ENCODE measurements at places on chromosomes 5 and 9.

DNA sequence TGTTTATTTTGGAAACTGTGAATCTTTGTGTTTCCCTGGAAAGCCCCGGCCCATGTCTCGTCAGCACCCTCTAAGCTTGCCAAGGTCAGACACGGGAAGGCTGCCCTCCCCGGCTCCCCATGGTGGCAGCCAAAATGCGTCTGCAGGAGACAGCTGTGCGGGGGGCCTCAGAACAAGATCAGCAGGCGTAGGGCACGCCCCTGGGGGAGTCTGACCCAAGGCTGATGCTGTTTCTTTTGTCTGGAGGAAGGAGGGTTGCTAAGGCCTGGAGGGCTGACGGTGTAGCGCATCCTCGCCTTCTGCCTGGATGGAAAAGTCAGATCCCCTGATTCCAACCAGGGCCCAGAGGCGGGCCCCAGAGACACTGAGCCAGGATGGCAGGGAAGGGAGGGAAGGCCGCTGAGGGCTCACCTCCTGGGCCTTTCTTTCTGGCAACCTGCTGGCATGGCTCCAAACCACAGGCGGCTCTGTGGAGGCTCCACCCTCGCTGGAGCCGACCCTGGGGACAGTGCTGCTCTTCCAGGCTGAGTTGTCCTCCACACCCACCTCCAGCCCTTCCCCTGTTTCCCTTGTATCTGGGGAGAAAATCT is 57.2 kb downstream of the OLFM1 start:
- no peak for DNase-seq

- no peak for DNase-seq
Measured at GRCh38 chr5:106964132-106964531, 706.6 kb downstream of the EFNA5 start.

DNA sequence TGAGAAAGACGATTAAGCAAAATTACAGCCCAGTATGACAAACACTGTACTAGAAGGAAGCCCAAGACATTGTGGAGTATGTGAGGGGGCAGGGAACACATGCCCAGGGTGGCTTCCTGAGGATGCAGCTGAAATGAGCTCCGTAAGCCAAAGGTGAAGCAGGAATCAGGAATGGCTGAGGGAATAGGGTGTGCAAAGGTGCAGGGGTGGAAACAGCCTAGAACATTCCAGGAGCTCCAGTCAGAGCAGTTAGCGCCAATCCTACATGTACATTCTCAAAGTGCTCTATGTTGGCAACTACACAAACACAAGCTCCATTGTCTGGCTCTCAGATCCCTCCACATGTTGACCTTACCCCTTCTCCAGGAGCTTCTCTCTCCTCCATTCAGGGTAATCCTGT is 257.9 kb downstream of the MAN2A1 start:
- no peak for DNase-seq

GRCh38 chr5:149175346-149176105 is 34.2 kb downstream of the ABLIM3 start:
- DNase-seq, result no peak

GRCh38 chr9:69572611-69573010 is 99.6 kb downstream of the APBA1 start:
- DNase-seq, result no peak

- DNase-seq, result no peak
Measured at GRCh38 chr9:136533775-136534157, 12.1 kb downstream of the NOTCH1 start.

DNA sequence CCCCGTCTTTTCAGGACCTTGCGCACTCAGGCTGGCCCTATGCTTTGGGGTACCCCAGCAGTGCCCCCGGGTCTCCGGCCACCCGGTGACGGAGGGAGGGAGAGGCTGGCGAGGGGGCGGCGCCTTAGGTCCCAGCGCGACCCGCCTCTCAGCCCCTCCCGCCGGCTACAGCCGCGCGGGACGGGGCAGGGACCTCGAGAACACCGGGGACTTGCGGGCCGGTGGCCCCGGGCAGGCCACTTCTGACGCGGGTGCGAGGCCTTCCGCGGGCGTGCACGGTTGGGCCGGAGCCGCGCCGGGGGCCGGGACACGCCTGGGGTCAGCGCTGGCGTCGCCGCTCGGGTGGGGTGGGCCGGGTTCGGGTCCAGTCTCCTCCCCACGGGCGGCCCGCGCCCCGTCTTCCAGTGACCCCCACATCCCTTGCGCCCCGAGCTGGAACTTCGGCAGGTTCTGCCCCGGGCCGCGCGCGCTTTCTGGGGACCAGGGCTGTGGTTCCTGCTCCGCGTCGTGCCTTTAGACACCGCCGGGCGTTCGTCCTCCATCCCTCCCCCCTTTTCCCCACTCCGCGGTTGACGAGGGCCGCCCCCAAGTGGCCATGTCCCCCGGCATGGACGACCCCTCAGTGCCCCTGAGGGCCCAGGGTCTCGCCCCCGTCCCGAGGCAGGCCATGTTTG is 3.8 kb upstream of the SQSTM1 start:
- no peak for DNase-seq

- DNase-seq, result no peak
Measured at GRCh38 chr5:98813755-98814154, 40.3 kb downstream of the RGMB start.

- no peak for DNase-seq
Measured at GRCh38 chr9:16612627-16613026, 257.8 kb downstream of the BNC2 start.

DNA sequence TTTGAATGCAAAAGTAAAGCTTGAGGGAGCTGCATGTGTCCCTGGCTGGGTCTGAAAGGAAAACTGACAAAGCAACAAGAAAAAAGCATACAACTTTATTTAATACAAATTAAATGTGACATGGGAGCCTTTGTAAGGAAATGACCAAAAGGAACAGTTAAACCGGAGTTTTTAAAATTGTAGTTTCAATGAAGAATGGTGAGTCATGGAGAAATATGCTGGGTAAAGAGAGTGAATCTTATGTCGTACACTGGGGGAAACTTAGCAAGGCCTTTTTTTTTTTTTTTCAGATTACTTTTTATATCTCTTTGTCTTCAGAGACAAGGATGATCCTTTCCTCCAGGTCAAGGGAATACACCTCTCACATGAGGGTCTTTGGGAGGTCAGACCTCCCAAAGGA is 50.1 kb upstream of the FBXL17 start:
- no peak for DNase-seq

DNA sequence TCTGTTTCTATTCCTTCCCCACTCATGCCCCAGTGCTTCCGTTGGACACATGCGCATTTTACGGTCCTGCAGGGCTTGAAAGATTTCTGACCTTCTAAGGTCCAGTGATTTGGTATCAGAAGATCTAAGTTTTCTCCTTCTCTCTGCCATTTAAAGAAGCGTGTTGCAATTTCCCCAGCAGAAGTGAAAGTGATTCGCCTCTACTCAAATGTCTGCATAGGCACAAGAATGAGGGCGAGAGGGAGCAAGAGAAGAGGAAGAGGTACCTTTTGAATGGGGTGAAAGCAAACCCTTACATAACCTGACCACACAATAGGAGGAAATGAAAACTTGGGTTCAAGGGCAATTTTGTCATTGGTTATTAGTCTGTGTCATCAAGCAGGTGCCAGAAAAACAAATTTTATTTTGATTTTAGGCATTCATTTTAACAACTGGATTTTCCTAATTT is 31.7 kb upstream of the NR3C1 start:
- DNase-seq, result peak; percentile 58

GRCh38 chr9:80509358-80509757 is 937.6 kb downstream of the TLE4 start:
- no peak for DNase-seq

- DNase-seq, result peak; percentile 59
Measured at GRCh38 chr9:33510262-33511183, 13.5 kb upstream of the ANKRD18B start.

DNA sequence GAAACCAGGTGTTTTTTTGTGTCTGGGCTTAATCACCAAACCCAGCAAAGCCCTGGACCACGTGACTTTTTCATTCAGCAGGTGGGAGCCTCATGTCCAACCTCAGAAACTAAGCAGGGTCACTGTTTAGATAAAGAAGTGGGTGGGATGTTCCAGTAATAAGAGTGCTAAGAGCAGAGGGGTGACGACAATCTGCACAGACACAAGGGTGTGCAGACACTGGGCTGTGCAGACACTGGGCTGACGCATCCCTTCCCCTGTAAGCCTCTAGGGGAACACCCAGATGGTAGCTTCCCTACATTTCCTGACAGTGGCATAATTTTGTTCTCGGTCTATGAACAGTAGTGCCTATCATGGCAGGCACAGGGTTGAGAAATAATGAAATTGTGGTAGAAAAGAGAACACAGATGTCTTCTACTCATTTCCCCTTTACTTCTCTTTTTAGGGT is 85.1 kb downstream of the SAXO1 start:
- no peak for DNase-seq

DNA sequence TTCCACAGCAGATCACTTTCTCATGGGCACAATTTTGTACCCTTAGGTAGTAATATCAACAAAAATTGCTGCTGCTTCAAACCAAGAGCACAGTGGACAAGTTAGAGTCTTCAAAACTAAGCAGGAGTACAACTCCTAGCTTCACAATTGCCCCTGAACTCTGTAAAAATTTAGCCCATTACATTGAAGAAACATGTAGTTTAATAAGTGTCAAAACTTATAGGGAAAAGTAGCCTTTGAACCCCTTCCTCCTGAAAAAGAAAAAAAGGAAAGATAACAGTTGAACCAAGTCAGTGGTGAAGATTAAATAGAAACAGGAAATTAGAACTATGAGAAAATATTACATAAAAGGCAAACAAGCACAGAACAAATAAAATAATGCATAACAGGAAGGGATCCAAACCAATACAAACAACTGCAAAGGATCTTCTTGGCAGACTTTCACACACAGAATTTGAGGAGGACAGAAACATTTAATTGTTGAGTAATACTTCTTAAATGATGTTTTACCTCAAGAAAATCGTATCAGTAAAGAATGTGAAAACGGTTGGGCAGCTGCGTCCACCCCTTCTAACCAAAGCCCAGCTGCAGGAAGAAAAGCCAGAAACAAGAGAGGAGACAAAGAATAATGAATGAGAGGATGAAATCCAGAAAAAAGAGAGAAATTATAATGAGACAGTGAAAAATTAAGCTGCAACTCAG is 636.0 kb downstream of the NR2F1-AS1 start:
- peak; percentile 14 for DNase-seq

GRCh38 chr5:31768784-31769183 is 129.9 kb downstream of the PDZD2 start:
- no peak for DNase-seq

DNA sequence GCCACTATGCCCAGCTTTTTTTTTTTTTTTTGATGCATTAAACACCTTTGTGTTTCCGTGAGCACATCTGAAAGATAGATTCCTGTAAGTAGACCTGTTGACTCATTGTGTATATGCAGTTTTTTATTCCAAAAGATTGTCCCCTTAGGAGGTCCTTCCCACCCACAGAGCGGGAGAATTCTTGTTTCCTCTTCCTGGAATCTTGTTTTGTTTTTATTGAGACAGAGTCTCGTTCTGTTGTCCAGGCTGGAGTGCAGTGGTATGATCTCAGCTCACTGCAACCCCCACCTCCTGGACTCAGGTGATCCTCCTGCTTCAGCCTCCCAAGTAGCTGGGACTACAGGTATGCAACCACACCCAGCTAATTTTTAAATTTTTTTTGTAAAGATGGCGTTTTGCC is 7.6 kb downstream of the PTPA start:
- DNase-seq, result no peak

GRCh38 chr9:37486616-37487548 is 1.1 kb downstream of the POLR1E start:
- no peak for DNase-seq

DNA sequence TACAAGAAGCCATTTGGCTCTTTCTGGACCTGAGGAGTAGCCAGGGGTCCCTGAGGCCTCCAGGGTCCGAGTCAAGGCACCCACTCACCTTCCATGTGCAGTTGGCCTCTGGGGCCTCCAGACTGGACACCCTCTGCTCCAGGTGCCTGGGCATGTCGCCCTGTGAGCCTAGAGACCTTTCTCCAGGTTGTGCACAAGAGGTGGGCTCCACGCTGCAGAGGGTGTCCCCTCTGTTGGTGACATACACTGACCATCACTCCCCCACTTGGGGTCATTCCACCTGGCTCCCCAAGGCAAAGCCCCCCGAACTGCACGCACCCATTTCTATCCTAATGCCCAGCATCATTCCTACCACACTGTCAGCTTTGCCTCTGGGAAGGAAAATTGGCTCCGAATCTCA is 48.8 kb downstream of the RASGEF1C start:
- no peak for DNase-seq

DNA sequence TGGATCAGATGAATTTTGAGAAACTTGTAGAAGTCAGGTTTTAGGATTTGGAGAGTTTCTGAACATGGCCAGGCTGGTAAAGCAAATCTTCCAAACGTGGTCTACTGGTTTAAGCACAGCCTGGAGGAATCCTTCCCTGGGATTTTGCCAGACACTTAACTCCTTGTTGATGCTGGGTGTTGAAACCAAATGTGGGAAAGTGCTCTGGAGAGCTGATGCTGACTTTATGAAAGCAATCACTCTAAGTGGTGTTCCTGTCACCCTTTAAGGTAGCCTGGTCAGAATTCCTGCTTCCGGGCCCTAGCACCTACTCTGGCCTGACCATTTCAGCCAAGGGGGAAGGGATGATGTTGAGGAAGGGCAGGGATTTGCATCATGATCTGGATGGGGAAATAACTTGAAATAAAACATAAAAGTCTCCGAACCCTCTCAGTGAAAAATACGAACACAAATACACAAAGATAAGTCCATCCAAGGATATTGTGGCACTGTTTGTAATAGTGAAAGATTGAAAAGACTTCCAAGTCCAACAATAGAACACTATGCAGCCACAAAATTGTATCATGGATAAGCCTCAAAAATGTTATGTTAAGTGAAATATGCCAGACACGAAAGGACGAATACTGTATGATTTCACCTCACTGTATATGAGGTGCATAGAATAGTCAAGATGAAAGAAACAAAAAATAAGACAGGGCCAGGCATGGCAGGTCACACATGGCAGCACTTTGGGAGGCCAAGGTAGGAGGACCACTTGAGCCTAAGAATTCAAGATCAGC is 57.7 kb downstream of the PDE6A start:
- no peak for DNase-seq

- no peak for DNase-seq
Measured at GRCh38 chr9:135661816-135662560, 1.1 kb upstream of the LCN9 start.

GRCh38 chr9:35611230-35611797 is 6.3 kb downstream of the TESK1 start:
- peak; percentile 48 for DNase-seq

- DNase-seq, result peak; percentile 85
Measured at GRCh38 chr9:129174102-129174723, 3.8 kb downstream of the IER5L start.
